ENCODE measurements at places on chromosomes 3 and 15.

DNA sequence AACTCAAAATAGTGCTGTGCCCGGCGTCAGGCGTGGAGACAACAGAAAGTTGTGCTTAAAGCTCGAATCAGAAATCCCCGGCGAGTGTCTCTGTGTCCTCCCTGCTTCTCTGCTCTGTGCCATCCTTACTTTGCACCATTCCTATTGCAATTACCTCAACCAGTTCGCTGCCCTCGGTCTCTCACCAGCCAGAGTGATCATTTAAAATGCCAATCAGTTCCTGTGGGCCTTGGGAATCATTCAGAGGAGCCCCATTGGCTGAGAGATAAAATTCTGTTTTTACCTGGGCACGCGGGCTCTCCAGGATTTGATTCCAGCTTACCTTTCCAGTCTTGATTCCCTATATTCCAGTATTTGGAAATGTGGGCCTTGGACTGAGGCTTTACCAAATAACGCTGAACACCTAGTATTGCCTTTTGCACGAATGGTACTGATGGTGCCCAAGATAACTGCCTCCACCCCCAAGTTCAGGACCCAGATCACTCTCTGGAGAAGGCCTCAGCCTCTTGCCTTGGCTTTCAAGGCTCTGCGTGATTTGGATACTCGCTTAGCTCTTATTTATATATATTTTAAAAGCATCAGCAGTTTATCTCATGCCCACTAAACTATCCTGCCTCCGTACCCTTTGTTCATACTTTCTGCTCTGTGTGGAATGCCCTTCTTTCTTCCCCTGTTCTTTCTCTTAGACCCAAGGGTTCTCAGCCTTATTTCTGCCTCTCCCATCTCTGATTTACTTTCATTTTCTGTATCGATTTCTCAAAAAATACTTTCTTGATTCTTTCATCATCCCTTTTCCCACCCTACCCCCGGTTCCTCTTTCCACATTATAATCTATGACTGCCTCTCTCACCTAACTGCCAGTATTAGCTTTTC, 863 bp downstream of the PSMA4 start:
- peak; percentile 12 for DNase-seq

GRCh38 chr3:31636694-31637442, 104.1 kb downstream of the STT3B start:
- DNase-seq = no peak

GRCh38 chr3:112090887-112091586, 4.8 kb downstream of the C3orf52 start:
- DNase-seq = no peak

DNA sequence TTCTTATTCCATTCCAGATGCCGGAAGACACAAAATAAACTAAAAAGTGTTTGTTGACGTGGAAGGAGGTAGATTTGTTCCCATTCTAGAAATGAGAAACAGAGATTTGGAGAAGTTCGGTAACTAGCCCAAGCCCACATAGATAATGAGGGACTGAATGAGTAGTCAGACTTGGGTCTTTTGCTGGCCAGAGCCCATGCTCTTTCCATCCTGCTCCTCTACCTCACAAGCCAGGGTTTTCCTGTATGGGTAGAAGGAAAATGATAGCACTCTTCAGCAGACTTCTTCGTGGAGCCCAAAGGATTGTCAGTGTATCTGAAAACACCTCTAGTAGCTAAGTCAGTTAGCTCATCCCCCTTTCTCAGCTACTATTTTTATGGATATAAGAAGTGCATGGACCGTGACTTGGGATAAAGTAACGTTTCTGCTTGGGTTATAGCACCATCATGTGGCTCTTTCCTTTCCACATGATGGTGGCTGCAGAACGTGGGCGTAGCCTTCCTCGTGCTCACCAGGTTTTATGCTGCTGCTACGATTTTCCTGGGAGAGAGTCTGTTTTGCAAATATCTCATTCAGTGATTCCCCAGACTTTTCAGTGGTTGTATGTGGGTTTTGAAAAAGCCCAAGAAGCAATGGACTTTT, 84.6 kb downstream of the DGKG start:
- DNase-seq = peak; percentile 52

- peak; percentile 25 for DNase-seq
Observed at GRCh38 chr3:170128977-170129431, 52.5 kb downstream of the PHC3 start.

GRCh38 chr15:64731012-64731804, 44.2 kb downstream of the RBPMS2 start:
- peak; percentile 82 for DNase-seq

DNA sequence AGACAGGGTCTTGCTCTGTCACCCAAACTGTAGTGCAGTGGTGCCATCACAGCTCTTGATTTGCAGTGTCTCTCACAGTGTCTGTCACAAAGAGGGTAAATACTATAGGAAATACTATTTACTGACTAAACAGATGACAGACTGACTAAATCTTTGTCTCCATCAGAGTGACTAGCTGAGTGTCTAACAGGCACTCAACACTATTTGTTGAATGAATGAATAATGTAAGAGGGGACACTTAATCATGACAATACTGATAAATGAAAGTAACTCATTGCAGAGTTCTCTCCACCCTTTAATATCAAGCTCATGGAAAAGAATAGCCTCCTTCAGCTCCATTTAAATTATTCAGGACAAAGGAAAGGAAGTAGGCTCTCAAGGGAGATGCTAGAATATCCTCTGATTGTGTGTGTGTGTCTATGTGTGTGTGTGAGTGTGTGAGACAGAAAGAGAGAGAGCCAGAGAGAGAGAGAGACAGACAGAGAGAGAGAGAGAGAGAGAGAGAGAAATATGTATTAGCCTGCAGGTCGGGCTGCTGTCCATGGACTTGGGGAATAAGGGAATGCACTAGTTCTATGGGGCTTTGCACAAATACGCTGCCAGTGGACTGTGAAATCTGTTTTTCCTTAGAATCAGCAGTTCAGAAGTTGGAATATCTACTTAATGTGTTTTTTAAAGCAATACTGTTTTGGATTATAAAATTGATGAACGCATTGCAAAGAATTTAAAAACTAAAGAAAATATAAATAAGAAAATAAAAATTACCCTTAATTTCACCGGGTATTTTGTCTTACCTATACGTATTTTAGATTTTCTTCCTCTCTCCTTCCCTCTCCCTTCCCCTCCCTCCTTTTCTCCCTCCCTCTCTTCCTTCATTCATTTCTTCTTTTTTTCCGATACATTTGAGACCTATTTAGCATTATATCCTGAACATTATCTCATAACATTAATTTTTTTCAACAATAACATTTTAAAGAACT, 132.9 kb upstream of the LRIG1 start:
- DNase-seq = no peak

- DNase-seq = no peak
Observed at GRCh38 chr3:187802203-187802927, 57.1 kb upstream of the BCL6 start.

GRCh38 chr15:84960391-84961113, 21.1 kb upstream of the PDE8A start:
- peak; percentile 37 for DNase-seq

- DNase-seq = no peak
Observed at GRCh38 chr15:97071668-97072067, 741.2 kb downstream of the NR2F2 start.

DNA sequence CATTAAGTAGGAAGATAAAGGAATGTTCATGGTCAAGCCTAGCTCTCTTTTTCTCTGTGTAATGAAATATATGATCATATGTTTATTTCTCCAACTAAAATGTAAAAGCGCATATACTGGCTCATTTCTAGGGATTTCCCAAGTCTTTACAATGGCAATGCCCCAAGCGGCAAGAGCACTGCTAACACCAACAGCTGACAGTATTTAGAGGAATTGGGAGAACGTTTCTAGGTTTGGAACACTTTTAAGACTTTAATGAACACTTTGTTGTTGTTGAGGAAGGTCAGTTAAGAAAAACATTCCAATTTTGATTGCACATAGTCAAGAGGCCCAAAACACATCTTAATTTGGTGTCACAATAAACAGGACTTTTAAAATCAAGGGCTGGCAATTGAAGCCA, 132.7 kb downstream of the ATP8B4 start:
- DNase-seq = no peak

GRCh38 chr3:55269096-55269495, 218.0 kb downstream of the WNT5A start:
- no peak for DNase-seq

DNA sequence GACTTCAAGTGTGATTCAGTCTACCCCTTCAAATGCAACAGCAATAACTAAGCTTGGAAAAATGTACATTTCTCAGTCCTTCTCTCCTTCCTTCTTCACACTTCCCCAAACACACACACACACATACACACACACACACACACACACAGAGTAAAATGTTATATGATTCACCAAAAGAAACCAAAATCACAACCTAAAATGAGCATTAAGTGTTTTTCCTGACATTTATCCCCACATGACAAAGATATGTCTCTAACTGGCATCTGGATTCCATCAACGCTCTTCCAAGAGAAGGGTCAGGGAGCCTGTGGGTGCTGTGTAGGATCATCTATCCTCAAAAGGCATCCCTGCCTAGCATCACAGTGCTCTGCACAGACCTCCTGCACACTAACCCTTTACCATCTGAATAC, 21.0 kb downstream of the PDZRN3 start:
- no peak for DNase-seq

DNA sequence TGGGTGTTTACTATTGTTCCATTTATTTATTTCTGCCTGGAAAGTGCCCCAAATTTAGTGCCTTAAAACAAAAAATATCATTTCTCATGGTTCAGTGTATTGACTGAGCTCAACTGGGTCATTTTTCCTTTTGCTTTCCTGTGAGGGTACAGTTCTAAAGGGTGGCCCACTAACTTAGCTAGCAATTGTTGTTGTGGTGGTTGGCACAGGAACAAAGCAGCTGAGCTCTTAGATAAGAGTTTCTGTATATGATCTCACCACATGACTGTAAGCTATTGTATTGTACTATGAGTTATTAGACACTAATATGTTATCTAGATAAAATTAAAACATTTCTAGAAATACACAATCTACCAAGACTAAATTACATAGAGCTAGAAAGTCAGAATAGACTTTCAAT, 1283.7 kb downstream of the OTOL1 start:
- no peak for DNase-seq

DNA sequence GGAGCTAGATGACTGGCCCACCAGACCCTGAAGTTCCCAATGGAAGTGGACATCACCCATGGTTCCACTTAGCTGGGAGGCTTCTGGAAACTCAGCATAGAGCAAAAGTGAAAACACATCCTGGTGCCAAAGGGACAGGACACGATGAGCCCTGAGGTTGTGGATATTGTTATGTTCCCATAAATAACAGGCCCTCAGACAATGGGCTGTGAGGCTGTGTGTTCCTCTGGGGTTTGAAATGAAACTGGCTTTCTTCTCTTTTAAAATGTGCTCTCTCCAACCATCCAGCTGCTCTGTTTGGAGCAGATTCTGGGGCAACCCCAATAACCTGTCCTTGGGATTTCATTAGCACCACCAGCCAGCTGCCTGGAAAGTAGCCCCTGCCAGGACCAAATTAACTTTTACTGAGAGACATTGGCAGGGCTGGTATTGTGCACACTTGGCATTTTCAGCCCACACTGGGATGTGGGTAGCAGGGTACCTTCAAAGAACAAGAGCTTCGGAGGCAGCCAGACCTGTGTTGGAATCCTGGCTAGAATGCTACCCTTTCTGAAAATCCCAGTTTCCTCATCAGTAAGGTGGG, 97.5 kb downstream of the DNAJB8 start:
- DNase-seq = no peak

GRCh38 chr3:12796171-12797123, at the start of gene CAND2:
TSS of gene CAND2 (plus strand) at chr3:12796680. CDS start at chr3:12796721, 41 bp downstream.
- peak; percentile 78 for DNase-seq

GRCh38 chr3:57150113-57150581, 15.0 kb downstream of the IL17RD start:
- DNase-seq = no peak

DNA sequence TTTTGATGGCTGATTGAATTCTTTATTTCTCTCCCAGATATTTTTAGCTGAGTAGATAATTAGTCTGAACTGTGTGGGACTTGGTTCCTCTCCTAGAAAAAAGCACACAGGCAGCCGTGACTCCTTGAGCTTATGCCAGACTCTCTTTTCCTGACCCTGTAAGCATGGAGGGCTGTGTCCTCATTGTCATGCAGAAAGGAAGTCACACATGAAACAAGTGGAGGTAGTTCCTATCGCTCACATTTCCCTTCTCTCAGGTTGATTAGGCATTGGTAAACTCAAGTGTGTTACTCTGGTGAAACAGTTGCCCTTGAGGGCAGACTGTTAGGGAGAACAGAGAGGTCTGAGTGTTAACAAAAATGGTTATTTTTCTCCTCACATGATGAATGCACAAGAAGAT, 6.3 kb upstream of the RTP4 start:
- DNase-seq = peak; percentile 45

DNA sequence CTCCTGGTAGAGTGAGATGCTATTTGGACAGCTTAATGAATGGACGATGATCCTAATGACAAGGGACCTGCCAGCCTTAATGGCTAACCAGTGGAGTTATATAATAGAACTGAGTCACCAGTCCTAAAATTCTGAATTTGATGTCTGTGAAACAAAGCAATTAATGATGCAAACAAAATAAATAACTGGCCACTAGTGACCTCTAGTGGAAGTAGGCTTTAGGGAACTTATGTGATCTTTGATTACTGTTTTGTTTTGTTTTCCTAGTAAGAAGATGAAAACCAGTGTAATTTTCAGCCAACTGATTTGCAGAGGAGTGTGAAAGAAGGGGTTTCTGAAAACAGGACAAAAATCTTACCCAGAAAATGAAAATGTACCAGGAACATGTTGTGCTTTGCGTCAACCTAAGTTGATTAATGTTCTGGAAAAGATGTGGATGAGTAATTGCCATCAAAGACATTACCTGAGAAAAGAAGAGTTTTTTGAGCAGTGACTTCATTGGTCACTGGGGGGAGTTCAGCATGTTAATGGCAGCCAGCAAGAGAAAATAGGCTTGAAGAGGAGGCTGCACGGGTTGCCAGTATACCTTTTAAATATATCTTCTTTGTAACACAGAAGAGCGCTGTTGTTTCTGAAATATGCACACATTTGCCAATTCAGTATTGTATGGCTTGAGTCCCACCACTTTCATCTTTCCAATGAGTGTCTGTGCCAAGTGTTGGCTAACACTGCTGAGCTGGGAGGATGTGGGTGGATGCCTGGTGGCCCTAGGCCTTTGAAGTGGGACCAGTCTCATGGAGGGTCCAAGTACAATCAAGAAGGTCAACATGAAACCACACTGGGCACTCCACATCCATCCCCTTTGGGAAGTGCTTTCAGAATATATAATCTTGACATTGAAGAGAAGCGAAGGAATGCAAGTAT, 9.3 kb downstream of the VEPH1 start:
- DNase-seq = no peak

- DNase-seq = no peak
Observed at GRCh38 chr3:172134352-172134751, 95.0 kb downstream of the FNDC3B start.

DNA sequence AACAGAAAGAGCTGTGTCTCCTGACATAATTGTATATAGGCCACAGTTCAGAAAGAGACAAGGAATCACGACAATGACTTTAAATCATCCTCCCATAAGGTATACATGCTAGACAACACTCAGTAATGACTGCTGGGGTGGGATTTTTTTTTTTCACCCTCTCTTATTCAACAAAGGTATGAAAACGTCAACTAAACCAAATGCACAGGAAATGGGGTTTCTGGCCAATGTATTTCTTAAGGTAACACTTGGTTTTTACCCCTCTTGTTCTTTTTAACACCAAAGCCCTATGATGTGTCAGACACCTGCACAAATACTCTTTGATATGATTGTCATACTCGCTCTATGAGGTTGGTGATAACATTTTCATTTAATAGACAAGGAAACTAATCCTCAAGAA, 78.3 kb downstream of the MCF2L2 start:
- DNase-seq = no peak

- DNase-seq = no peak
Observed at GRCh38 chr3:64048631-64049061, 25.4 kb upstream of the PSMD6 start.

- no peak for DNase-seq
Observed at GRCh38 chr3:123169492-123169929, 32.2 kb upstream of the SEC22A start.

Measured in iPS-NIHi11 (cell line).